ENCODE measurements at places on chromosomes 6 and 20.

DNA sequence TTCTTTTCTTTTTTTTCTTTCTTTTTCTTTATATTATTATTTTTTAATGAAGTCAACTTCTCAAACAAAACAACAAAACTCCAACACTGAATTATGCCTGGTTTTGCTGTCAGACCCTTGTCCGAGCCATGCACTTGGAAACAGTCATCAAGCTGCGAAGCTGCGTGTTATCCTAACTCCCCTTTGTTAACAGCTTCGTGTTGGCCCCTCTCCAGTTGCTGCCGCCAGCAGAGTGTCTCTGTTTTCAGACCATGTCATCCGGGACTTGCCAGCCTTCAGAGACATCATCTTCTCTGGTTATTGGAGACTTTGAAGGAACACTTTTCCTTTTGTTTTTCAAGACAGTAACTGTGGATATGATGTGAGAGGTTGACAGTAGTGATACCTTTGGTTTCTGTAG is 83.1 kb downstream of the TRMT11 start:
- DNase-seq = no peak

DNA sequence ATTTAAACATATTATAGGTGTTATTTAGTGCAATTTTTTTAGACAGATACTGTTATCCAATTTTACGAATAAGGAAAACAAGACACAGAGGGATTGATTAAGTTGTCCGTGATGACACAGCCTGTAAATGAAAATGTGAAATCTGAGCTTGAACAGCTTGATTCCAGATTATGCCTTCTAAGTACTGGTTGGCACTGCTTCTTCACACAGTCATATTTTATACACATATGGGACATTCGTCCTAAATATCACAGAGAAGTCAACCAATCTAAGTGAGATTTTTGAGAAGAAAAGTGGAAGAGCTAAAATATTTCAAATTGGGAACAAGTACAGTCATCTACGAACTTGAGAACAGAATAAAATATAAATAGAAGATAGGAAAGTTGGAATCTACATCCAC is 756.3 kb downstream of the BCKDHB start:
- DNase-seq = no peak

- no peak for DNase-seq
These were observed 48.2 kb downstream of the GMDS start for GRCh38 chr6:2197177-2197671.

GRCh38 chr20:32019156-32019510 is 8.9 kb downstream of the CCM2L start:
- DNase-seq = no peak

- DNase-seq = no peak
These were observed 683.7 kb upstream of the ID4 start for GRCh38 chr6:19153270-19153980.

- DNase-seq = no peak
These were observed 45.4 kb upstream of the ECI2 start for GRCh38 chr6:4180652-4181255.

- DNase-seq = no peak
These were observed 38.6 kb downstream of the PREP start for GRCh38 chr6:105364243-105364642.

DNA sequence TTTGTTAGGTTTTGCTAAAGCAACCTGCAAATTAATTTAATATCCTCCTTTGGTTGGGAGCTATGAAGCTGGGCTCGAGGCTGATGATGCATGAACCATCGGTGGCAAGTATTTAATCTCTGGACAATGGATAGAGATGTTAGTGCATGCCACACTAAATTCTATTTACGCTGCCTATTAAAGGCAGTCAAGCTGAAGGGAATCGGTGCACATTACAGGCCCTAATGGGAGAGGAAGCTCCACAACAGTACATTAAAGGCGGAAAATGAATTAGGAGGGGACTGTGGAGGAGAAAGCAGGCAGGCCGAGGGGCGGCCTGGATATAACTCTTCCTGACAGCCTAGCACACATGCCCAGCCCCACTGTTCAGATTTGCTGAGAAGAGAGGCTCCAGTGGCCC is 132.4 kb upstream of the MAFB start:
- DNase-seq = no peak

DNA sequence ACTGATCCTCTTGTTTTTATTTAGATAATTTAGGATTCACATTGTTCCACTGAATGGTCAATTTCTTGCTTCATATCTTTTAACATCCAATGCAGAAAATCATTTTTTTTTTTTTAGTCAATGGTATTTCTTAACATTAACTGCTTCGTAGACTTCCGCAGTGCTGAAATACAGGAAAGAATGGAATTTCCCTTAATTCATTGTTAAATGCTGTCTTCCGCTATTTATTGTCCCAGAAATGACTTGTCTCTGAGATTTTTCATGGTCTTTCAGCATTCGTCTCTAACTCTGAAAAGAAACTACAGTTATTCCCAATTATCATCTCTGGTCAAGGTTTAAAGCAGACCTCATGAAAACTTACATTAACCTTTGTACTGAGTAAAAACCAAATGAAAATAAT is 1029.1 kb upstream of the MANEA start:
- no peak for DNase-seq

- no peak for DNase-seq
These were observed 14.0 kb downstream of the SGK1 start for GRCh38 chr6:134303891-134304290.

DNA sequence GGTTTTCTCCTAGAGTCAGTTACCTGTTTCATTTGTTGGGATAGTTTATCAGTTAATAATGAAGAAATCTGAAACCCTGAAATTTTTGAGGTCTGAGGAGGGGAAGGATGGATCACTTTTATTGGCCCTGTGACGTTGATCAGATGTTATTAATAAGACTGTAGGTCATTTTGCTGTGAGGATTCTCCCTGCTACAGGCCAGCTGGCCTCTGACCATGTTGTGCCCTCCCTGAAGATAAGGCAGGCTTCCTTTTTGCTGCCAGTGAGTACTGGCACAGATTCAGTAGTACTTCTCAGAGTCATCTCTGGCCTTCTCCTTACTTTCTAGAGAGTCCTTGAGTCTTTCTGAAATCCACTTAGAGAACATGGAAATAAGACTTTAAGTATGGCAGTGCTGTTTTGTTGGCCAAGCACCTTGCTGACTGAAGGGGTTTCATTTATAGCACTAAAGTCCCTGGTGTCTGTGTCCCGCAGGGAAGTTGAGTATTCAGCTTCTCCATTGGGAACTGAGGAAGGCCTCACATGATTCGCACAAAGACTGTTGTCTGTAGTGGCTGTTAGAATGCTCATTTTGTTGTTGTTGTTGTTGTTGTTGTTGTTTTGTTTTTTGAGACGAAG is 202.6 kb downstream of the DTNBP1 start:
- DNase-seq = no peak

- no peak for DNase-seq
These were observed 25.6 kb upstream of the ADGRF4 start for GRCh38 chr6:47672816-47673215.

DNA sequence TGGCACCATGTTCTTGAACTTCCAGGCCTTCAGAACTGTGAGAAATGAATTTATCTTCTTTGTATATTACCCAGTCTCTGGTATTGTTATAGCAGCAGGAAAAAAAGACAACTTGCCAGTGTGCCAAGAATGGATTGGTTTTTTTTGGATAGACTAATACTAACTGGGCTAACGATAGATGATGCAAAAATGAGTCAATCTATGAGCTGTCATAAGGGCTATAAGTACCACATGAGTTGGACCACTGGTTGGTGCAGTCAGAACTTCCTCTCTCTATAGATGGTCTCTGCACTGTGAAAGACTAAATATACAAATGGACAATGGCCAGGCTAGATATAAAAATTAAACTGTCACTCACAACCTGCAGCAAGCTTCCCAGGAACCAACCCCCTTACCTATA is 87.6 kb upstream of the COL21A1 start:
- DNase-seq = no peak

DNA sequence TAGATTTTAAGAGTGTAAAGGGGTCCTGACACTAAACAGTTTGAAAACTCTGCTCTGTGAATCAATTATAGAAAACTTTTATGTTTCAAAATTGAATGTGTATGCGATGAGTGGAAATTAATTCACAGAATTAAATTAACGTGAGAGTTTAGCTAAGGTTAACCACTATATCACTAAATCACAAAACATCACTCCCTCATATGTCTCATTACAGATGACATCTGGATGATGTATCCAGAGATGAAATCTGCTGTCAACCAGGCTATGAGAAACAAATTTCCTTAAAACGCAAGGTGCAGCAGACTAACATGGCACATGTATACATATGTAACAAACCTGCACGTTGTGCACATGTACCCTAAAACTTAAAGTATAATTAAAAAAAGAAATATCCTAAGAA is 27.3 kb downstream of the PRSS35 start:
- no peak for DNase-seq

- no peak for DNase-seq
These were observed 295.8 kb downstream of the PREX1 start for GRCh38 chr20:48532028-48532427.

DNA sequence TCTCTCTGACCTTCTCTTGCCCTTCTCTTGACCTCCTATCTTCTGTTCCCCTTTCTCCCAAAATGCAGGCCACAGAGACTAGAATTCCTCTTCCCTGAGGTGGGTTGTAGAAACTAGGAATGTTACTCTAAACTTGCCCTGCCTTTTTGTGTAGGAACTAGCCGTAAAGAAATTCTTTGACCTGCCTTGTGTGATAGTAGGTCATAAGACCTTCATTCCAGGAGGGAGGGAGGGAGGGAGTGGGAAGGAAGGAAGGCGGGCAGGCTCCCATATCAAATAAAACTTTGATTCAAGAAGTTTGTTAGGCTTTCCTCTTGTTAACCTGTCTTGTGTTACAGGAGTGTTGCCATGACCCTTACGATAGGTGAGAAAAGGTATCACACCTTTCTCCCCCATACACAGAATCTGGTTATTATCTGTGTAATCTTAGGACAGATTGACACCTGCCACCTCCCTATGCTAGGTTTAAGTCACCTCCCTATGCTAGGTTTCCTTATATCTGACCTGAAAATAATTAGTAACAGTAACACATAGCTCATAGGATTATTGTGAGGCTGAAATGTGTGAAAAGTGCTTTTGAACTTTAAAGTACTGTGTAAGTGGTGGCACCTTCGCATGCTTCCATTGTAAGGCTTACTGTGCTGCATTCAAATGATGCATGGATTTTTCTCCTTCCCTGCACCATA is 32.6 kb upstream of the FUCA2 start:
- DNase-seq = no peak

DNA sequence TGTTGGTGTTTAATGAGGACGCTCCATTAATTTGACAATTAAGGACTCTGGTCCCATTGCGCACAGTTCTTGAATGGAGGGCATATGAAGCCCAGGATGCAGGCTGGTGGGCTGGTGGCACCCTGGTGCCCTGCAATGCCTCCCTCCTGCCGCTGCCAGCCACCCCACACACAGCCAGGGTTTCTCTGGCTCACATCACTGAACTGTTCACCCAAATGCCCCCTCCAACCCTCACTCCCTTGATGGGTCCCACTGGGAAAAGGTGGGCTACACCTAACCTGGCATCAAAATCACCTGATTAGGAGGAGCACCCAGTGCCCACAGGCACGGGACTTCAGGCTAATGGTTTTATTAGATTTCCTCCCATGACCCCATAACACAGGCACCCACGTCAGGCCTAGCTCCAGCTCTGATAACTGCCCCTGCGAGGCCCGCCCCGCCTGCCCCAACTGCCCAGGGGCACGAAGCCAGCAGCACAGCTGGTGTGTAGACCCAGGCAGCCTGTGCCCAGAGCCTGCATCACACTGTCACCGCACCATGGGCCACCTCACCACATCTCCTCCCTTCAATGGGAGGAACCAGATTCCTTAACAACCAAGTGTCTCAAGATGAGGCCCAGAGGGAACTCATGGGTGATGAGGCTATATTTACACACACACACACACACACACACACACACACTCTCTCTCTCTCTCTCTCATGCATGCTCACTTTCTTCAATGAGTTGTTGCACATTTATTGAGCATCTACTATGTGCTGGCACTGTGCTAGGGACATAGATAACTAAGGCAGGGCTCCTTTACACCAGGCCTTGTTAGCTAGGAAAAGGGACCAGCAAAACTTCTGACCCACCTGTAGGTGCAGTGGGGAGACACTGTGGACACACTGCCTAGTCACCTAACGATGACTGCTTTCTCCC is 107.3 kb downstream of the NOL4L start:
- no peak for DNase-seq

DNA sequence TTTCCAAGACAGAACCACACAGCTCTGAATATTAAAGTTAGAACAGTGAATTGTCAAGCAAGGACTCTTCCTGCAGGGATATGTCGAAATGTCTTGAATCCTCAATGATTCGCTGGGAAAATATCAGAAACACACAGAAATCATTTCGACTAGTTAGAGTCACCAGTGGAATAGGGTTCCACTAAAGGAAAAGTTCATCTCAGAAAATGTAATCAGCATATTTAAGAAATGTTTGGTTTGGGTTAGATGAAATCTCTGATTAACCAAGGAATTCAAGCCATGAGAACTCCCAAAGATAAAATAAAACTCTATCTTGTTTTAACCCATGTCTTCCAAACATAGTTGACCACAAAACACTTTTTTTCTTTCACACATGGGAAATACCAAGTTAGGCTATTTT is 621.0 kb upstream of the NRSN1 start:
- no peak for DNase-seq

DNA sequence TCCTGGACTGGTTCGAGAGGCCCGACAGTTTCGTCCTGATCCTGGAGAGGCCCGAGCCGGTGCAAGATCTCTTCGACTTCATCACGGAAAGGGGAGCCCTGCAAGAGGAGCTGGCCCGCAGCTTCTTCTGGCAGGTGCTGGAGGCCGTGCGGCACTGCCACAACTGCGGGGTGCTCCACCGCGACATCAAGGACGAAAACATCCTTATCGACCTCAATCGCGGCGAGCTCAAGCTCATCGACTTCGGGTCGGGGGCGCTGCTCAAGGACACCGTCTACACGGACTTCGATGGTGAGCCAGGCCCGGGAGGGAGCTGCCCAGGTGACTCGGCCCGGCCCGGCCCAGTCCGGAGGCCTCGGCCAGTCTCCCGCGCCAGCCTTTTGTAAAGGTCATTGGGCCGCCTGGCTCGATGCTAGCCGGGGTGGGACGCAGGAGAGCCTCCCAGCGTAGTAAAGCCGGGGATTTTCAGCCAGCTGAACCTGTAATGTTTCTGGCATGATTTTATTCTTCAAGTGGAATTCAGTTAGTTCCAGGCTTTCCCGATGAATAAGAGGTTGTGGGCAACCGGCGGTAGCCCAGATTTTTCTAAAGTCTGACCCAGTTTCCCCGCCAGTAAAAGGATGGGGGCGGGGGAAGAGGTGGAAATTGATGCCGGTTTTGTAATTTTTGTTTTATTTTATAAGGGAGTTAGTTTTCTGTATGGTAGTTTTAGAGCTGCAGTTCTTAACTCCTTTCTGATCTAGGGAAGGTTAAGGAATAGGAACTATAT is 1.4 kb downstream of the PIM1 start:
- no peak for DNase-seq

DNA sequence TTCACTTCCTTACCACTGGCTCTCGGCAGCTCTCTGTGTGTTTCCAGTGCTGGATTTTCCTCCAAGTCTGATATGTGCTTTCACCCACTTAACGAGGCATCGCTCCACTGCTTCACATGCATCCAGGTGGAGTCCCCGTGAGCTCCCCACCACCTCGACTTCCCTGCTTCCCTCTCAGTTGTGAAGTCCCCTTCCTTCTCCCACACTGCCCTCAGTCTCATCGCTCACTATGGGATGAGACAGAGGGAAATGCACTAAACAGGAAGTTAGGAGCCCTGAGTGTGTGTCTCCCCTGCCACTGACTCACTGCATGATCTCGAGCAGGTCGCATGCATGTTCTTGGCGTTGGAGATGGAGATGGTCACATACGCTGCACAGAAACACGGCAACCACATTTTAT is 84.0 kb downstream of the MTHFD1L start:
- no peak for DNase-seq

Data from SIG-M5 (cell line).